Dorsolateral prefrontal cortex (tissue), 122 donors: ENCODE measurements at places on chromosomes 5 and 9.
A peak's percentile ranks its signal among the peaks of the same experiment; 100 is the strongest.

GRCh38 chr5:145943674-145944121, 7.3 kb downstream of the SH3RF2 start:
- no peak for DNase-seq

GRCh38 chr5:134742134-134742533, 3.8 kb downstream of the CAMLG start:
- DNase-seq, result no peak

- no peak for DNase-seq
Observed at GRCh38 chr5:112097768-112098167, 321.3 kb downstream of the EPB41L4A start.

- no peak for DNase-seq
Observed at GRCh38 chr5:121695307-121695706, 156.4 kb upstream of the FTMT start.

DNA sequence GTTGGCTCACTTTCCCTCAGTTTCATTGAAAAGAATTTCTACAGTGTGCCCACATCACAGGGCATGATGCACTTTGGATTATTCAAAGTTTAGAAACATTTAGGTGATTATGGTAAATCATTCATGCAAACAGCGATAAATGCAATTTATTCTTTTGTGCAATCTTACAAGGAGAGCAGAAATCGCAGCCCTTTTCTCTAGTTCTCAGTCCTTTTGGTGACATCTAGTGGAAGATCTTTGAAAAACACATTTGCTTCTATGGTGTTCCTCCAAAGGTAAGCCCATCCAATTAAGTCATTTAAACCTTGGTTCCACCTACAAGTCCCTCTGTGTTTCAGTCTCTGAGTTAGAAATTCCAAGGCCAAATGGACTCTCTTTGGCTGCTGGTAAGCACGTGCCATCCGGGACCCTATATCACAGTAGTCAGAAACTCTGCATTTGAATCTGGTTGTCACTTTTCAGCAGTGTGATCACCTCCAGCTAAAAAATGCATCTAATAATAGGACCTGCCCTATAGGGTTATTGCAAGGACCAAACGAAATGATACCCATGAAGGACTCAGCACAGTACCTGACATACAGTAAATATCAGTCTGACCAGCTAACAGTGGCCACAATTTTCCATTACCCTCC, 66.4 kb downstream of the MACROH2A1 start:
- DNase-seq, result no peak

DNA sequence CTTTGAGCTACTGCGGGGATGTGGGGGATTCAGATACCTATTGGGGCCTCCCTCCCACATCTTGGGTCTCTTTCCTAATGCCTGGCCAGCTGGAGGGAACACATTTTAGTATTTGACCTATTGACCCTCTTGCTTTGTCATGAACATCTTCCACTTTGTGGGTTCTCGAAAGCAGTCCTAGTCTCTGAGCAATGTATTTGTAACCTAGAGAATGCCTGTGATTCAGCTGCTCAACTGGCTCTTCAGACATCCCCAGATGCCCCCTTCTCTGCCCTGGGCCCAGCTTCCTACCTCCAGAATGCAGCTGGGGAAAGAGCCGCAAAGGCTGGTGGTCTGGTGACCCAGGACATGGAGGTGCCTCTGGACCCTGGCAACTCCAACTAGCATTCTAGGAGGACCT, 32.2 kb downstream of the APTX start:
- DNase-seq, result no peak

DNA sequence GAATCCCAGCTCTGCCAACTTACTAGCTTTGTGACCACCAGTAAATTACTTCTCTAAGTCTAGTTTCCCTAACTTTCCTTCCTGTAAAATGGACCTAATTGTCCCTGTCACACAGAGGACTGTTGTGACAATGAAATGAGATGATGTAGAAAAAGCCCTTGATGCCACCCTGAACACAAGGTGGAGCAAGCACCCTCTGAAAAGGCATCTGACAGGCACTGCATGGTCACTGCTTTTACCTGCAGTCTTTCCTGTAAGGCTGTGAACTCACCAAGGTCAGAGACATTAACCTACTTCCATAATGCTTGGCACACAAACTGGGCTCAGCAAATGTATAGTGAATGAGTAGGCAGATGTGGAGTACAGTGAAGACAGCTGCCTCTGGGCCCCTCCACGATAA, 6.1 kb downstream of the SLC31A2 start:
- no peak for DNase-seq

DNA sequence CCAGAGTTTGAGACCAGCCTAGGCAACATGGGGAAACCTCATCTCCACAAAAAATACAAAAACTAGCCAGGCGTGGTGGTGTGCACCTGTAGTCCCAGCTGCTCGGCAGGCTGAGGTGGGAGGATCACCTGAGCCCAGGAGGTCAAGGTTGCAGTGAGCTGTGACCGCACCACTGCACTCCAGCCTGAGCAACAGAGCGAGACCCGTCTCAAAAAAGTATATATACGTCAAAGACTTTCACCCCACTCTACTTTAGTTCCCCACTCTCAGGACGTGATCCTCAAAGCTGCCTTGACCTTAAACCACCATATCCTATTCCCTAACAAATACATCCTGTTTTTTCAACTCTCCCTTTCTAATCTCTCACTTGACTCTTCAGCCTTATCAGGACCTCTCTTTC, 41.0 kb downstream of the PCDHGC5 start:
- no peak for DNase-seq

DNA sequence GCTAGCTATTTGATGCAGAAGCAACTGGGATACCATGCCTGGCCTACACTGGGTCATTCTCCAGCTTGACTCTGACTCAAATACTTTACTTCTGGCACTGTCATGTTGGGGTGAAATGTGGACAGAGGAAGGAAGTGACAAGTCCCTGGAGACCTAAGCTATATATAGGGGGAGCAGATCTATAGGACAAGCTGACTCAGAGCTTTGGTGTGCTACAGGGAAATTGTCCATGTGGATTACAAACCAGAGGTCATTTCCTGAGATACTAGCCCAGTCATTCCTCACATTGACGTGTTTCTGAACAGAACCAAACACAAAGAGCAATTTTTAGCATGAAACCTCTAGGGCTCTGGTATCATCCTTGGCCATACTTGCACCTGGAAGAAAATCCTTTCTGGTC, 531.6 kb upstream of the CLINT1 start:
- DNase-seq, result no peak

DNA sequence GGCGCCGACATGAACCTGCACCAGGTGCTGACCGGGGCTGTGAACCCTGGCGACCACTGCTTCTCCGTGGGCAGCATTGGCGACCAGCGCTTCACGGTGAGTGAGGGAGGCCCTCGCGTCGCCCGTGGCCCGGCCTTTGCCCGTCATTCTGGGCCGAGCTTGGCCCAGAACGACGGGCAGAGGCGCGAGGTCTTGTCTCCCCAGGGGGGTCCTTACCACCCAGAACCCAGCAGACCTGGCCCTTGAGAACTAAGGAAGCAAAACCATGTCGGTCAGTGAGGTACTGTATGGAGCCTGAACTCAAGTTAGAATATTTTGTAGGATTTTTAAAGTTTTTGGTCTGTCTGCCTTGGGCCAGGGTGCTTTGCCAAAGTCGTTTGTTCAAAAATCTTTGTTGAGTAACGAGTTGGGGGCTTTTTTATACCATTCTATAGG, 691 bp downstream of the DMXL1 start:
- no peak for DNase-seq

- no peak for DNase-seq
Observed at GRCh38 chr5:172877466-172878260, 43.6 kb downstream of the ERGIC1 start.

GRCh38 chr5:31736127-31736526, 97.2 kb downstream of the PDZD2 start:
- no peak for DNase-seq

GRCh38 chr9:21995006-21995665, 545 bp downstream of the CDKN2B-AS1 start:
- DNase-seq, result peak; percentile 67

GRCh38 chr5:139919308-139919707, 123.7 kb downstream of the PSD2 start:
- no peak for DNase-seq

DNA sequence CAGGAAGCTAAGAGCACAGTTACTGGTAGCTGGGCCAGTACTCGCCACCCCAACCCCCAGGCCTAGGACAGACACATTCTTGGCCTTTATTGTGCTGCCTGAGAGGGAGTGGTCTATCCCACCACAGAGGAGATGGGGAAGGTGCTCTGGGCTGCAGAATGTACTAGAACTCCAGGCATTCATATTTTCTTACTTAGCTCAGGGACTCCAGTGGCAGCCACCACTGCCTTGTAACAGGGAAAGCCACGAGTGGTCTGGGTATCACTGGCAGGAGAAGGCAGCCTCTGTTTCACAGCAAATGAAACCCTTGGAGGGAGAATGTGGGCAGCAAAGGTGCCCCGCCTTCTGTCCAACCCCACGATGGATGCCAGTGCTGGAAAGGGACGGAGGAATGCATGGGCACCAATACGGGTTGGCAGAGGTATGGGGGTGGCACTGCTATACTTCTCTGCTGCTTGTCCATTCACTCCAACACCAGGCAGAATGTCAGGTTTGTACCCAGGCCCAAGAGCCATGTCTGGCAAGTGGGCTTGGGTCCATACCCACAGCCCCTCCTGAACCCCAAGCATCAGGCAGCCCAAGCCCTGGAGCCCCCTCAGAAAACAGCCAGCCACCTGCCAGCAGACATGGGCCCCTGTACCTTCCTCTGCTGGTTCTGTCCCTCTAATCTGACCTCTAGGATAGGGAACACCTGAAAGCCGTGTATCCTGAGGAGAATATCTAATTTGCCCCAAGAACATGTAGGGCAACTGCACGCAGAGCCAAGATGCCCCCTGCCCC, 4.6 kb downstream of the SEPTIN8 start:
- DNase-seq, result no peak

GRCh38 chr5:1113805-1114586, 2.1 kb upstream of the SLC12A7 start:
- DNase-seq, result no peak

GRCh38 chr9:130295945-130296782, 30.6 kb downstream of the HMCN2 start:
- DNase-seq, result no peak

- no peak for DNase-seq
Observed at GRCh38 chr9:6495466-6495865, 82.5 kb downstream of the UHRF2 start.

DNA sequence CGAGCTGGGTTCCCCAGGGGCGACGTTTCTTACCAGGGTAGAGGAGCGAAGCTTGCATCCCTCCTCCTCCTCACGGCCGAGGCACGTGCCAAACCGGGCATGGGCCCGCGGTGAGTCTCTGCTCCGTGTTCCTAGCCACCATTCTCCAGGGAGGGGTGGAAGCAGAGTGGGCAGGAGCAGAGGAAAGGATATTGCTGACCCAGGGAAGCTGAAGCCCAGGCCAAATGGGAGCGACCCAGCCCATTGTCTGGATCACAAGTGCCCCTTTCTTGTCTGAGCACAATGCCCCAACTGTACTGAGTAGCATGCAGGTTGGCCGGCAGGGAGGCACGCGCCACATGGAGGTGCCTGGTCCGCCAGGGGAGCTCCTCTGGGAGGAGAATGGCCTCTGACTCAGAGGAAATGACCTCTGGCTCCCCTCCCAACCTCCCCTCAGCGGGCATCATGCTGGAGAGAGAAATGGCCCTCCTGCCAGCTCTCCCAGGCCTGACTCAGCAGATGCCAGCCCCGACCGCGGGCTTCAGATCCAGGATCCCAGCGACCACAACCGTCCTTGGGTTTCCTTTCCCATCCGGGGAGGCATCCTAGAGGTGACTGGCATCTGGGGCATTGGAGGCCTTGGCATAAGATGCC, 1.1 kb downstream of the PRR7 start:
- peak; percentile 92 for DNase-seq

GRCh38 chr9:90972057-90972456, 170.4 kb downstream of the SYK start:
- DNase-seq, result no peak

GRCh38 chr5:3092664-3093063, 341.2 kb upstream of the IRX2 start:
- no peak for DNase-seq

DNA sequence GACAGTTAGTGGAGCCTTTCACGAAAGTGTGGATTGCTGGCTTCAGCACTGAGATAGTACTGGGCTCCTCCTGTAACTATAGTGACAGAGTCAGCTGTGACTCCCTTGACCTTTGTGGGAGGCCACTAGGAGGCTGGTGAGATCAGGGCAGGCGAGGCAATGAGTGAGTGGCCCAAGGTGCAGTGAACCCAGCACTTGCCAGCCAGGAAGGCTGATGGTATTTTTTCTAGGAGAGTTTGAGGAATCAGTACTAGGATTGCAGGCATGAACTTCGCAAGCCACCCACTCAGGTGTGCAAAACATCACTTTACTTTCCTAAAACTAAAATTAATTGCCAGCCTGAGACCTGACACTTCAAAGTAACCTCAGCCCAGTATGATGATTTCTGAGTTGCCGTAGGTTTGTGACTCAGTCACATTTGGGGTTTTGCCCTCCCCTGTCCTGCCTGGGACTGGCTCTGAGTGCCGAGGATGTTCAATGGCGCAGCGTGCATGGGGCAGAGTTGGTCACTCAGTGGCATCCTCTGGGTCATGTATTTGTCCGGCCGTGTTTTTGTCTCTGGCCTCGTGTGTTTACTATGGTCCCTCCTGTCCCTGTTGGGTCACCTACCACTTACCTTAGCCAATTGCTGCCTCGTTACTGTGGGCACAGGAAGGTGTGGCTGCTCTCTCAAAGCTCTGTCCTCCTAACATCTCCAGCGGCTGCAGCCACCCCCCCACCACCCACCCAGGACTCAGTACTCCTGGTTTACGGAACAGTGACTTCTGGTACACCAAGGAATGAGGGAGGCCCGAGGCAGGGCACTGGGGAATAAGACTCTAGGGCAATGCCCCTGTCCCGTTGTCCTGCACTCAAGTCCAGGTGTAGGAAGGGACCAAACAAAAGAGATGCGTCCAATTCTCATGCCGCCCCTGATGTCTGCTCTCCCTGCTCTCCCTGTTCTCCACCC, 67.2 kb downstream of the IL31RA start:
- DNase-seq, result no peak

GRCh38 chr5:125987677-125988255, 435.4 kb upstream of the GRAMD2B start:
- DNase-seq, result no peak

- DNase-seq, result no peak
Observed at GRCh38 chr9:134489621-134490408, 151.8 kb upstream of the COL5A1 start.

DNA sequence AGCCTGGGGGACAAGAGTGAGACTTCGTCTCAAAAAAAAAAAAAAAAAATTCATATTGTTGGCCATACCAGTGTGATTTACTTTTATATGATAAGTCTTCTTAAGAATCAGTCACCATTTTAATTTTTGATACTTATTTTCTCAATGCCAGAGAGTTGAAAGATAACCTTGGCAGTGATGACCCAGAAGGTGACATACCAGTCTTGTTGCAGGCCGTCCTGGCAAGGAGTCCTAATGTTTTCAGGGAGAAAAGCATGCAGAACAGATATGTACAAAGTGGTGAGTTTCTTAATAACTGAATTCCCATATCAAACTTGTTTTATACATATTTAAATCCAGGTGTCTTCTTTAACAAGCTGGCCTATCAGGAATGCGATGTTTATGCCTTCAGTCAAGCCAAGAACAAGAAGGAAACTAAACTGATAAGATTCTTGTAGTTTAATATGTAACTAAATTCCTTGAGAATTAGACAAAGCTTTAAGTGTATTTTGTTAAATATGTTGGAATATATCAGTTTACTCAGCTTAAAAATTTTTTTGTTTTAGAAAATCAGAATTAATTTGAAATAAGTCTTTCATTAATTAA, 81.5 kb downstream of the NIPBL start:
- no peak for DNase-seq

GRCh38 chr5:168740811-168741213, 161.6 kb upstream of the PANK3 start:
- DNase-seq, result no peak

- no peak for DNase-seq
Observed at GRCh38 chr5:6572825-6573380, 59.9 kb downstream of the NSUN2 start.

- DNase-seq, result no peak
Observed at GRCh38 chr9:7653262-7653661, 146.3 kb downstream of the DMAC1 start.
